ENCODE measurements at places on chromosomes 6 and 20.

- DNase-seq = no peak
Measured at GRCh38 chr6:137233911-137234863, 15.0 kb upstream of the IFNGR1 start.

GRCh38 chr6:43445576-43445975 is 9.8 kb downstream of the DLK2 start:
- no peak for DNase-seq

DNA sequence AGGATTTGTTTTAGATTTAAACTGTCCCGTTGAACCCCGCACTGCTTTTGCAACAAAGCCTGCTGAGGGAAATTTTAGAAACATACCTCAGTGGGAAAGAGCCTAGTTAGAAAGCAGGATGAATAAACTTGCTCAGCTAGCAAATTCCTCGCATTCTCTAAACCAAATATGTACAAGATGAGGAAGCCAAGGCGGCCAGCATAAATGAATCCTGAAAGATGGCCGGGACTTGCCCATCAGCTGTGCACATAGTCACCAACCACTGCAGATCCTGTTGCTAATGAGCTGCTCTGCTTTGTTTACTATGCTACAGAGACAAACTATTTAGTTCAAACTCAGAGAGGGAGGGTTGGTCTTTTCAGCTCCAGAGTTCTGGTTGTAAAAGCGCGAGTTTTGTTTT is 49.0 kb downstream of the TMEM170B start:
- DNase-seq = peak; percentile 15

DNA sequence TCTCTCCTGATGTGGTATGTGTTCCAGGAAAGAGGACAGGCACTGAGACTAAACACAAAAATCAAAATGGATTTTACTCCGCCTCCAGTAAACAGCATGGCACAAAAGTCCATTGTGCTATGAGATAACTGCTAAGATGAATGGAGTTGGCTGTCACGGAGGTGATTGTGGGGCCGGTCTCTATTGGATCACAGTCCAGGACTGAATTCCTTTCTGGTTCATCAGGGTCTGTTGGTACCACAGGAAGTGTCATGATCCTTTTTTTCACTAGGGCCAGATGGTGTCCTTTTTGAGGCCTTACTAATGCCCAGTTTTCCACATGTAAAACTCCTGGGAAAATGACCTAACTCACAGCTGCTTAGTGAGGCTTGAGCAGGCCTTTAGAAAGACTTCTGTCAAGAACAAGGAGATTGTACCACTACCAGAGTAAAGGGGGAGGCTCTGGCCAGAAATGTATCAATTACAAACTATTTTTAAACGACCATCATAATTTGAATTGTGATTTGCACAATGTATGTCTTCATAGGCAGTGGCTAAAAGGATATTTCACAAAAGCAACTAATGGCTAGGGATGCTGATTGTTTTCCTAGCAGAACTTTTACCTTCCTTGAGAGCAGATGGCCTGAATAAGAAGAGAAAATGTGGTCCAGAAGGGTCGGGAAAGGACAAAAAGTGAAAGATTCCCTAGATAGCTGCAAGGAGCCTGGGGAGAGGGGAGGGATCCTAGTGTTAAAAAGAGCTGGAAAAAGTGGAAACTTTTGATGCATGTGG is 192.2 kb upstream of the POU3F2 start:
- no peak for DNase-seq

GRCh38 chr20:53001498-53002301 is 29.5 kb downstream of the TSHZ2 start:
- DNase-seq = no peak

DNA sequence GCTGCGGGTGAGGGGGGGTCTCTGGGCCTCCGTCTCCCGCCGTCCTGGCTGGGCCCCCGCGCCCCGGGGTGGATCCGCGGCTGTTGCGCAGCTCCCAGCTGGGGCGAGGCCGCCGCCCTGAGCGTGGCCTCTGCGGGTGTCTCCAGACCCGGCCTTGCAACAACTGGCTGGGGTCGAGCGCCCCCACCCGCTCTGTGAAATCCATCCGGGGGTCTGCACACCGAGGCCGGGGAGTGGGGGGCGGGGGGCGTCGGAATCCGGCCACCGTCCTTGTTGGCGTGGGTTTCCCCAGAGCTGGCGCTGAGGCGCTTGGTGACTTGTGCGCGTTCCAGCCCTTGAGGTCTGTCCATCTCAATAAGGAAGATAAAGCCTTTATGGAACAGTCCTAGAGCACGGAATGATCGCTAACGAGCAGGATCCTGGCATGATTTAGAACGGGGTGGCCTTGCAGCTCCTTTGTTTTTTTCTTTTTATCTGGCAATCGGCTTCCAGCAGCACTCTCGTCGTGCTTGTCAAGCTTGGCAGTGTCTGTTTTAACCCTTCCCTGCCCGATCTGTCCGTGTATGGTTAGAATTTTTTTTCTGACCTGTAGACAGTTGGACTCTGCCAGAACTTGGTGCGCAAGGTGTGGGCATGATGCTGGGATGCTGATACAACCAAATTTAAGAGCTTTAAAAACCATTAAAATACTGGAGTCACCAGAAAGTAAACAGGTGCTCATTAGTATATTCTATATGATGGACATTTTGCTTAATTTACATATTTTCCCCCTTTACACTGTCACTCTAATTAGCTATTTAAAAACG is 675 bp downstream of the DSTN start:
- DNase-seq = no peak

GRCh38 chr20:49245921-49246740 is 26.9 kb downstream of the DDX27 start:
- DNase-seq = peak; percentile 20

DNA sequence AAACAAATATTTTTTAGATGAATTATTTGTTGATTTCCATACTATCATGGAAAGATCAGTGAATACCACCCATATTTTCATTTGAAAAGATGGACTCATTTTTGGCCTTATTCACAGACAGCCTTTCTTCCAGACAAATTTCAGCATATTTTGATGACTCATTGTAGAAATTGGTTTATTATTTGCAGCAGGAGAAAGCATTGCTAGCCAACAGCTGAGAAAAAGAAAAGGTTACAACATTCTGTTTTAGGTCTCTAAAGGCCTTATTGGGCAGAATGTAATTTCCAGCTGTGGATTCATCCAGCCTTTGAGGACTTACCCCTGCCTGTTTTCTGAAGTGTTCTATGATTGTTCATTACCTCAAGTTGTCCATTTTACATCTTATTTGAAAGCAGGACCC is 201.9 kb downstream of the PLCB4 start:
- no peak for DNase-seq

DNA sequence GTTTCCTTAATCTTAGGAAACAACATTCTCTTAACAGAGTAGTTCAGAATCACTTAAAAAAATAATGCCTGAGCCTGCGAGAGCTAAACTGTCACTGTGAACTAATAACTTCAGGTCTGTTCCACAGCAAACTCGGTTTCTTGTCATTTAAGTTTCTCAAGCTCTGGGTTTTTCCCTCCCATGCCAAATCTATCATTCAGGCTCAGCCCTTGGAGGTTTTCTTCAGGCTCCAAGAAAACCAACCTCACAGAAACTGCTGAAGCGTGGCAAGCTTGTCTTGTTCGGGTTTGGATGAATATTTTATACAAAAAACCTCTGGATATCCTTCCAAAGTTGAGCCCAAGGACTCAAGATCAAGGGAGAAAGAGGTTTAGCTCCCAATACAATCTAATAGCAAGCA is 99.7 kb upstream of the SNX9 start:
- no peak for DNase-seq

All from iPS DF 19.7 (cell line).